ENCODE measurements at places on chromosomes 6 and 20.

GRCh38 chr6:36692220-36692619 lies 5.4 kb upstream of the RAB44 start:
- DNase-seq = no peak

- no peak for DNase-seq
Observed at GRCh38 chr6:14226051-14226660, 108.6 kb downstream of the CD83 start.

DNA sequence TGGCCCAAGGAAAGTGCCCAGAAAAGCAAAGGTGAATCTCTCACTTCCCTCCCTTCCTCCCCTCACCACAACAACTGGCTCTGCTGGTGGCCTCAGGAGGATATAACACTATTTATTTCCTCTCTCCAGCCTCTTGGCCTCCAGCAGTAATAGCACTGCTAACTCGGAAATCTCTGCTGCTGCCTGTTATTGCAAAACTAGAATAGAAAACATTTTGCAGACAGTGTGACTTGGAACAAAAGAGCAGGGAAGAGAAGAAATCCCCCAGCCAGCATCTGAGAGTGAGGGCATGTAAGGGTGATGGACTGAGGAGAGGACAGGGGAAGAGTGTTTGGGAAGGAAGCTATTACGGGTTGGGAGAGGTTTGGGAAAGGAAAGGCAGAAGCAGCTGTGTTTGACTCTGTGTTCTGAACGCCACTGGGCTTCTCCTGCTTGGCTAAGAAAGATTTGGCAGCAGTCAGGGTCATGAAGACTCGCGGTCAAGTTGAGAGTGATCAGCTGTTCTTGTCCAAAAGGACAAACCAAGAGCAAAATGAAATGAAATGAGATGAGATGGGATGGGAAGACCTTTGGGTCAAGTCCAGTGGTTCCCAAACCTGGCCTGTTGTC lies 81.0 kb upstream of the SNX9 start:
- no peak for DNase-seq

GRCh38 chr6:55669028-55669427 lies 90.0 kb upstream of the HMGCLL1 start:
- DNase-seq = no peak

All from H4 (cell line).